NCI-H2171 (cell line): ENCODE measurements at places on chromosomes 2 and 18.

DNA sequence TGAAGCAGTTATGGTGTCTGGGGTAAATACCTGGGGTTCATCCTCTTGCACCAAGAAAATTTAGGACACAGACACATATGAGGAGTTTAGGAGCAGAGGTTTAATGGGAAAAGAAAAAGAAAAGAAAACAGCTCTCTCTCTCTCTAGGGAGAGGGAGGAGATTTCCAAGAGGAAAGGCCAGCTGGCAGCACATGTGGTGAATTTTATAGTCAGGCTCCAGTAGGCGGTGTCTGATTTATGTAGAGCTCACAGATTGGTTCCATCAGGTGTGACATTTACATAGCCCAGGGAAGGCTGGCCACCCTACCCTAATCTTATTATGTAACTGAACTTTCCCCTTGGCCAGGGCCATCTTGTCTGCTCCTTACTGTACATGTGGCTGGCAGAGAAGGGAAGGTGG lies 297.5 kb upstream of the RGPD4 start:
- peak; percentile 91 for DNase-seq

DNA sequence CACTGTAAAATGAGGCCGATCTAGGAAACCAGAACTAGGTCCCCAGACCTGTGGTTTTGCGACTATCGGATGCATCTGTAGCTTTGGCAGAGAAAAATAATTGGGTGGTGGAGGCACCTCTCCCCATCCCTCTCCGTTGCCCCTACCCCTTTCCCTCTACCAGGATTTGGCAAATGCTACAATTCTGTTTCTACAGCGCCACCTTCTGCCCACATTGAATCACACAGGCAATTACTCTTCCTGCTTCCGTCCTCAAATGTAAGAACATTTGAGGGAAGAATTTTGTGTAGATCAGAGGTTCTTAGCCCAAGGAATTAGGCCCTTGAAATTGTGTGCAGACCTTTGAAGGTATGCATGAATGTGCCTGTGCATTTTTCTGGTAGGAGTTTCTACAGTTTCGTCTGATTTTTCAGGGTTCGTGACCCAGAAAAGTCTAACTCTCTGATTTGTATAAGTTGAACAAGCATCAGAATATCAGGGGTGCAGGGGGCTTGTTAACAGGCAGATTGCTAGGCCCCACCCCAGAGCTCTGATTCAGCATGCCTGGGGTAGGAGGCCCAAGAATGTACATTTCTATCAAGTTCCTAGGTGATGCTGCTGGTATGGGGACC lies 11.2 kb downstream of the ATP6V1B1 start:
- peak; percentile 47 for DNase-seq

DNA sequence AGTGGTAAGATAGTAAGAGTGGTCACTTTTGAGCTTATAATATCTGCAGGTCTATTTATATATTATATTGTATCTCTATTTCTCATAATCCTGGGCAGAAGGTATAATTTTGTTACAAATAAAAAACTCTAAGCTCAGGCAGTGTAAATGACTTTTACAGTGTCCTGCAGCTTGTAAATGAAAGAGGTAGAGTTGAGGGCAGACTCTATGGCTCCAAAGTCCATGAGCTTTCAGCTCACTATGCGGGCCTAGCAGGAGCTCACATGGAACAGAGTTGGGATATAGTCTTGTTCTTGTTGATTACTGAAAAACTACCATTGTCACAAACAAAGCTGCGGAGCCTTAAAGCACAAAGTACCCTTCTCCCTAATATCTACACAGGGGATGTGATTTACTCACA lies 361.4 kb downstream of the LNPK start:
- DNase-seq, result no peak

DNA sequence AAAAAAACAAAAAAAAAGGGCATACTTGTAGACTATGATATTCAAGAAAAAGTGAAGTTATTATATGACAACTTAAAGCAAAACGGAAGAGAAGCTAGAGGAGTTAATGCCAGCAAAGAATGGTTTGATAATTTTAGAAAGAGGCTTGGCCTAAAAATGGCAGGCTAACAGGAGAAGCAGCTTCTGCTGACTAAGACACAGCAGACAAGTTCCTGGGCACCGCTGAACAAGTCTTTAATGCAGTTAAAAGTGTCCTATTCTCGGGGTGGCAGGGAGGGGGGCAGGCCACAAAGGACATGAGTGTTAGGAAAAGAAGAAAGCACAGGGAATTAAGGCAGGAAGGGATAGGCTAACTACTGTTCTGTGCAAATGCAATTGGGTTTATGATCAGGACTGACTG lies 50.3 kb upstream of the GAREM2 start:
- DNase-seq, result no peak

DNA sequence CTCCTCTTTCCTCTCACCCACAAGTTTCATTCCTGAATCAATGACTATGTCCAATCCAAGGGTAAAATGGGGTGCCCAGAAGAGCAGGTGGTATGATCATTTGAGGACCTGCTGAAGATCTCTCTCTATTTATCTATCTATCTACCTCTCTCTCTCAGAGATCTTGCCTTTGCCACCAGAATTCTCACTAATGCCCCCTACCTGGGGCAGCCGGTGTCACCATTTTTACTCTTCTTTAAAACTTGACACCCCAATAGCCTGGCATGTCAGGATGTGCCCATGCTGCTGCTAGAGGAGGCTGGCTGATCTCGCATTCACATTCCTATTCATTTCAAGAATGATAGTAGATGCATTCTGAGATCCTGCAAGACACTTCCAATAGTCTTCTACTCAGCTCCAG lies 24.3 kb upstream of the RPIA start:
- DNase-seq, result no peak

GRCh38 chr2:39989888-39990287 lies 210.8 kb upstream of the THUMPD2 start:
- DNase-seq, result no peak

GRCh38 chr18:13003466-13003896 lies 12.3 kb downstream of the CEP192 start:
- DNase-seq, result no peak

DNA sequence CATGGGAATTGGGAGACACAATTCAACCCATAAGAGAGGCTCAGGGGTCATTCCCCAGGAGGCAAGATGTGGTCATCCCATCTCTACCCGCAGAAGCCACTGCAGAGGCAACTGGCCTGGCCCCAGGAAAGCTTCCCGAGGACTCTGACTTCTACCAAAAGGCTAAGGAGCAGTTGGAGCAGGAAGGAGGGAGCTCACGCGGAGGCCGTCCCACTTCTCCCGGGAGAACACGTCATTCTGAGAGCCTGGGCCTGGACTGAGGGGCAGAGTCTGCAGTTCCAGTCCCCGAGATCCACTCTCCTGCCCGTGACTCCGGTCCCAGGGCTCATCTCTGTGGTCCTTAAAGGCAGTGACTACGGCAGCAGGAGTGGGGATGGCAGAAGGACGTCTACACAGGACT lies 69.0 kb upstream of the TAF1B start:
- DNase-seq, result no peak

- no peak for DNase-seq
Observed at GRCh38 chr2:166627893-166628292, 133.8 kb upstream of the SCN7A start.

DNA sequence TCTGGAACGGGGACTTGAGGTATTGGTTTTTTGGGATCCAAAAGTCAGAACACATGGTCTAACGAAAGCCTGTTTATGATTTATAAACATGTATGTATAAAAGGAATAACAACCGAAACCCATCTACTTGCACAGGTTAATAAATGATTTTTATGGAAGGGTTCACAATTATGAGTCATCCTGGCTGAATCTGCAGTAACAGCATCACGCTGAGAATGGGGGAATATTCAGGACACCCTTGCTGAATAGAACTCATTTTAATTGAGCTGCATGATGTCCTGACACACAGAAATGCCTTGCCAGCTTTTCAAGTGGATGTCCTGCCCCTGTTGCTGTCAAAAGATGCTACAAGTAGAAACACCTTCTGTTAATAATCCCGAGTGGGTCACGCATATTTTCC lies 54.7 kb upstream of the TGFA start:
- DNase-seq, result no peak

- DNase-seq, result no peak
Observed at GRCh38 chr2:203396667-203397066, 68.5 kb downstream of the ABI2 start.

- no peak for DNase-seq
Observed at GRCh38 chr2:43461453-43462073, 134.3 kb downstream of the THADA start.

DNA sequence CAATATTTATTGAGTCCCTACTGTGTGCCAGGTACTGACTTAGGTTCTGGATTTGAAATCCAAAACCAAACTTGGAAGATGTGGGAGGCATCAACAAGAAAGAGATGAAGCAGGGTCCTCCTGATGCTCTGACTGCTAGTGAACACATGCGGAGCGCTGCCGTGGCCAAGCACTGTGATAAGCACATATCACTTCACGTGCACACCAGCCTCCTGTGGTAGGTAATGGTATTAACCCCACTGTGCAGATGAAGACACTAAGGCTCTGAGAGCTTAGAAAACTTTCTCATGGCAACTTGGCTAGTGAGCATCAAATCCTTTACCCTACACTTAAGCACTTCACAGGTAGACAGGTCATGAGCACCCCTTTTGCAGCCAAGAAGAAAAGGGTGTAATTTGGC lies 216.1 kb downstream of the HAUS1 start:
- DNase-seq, result no peak

DNA sequence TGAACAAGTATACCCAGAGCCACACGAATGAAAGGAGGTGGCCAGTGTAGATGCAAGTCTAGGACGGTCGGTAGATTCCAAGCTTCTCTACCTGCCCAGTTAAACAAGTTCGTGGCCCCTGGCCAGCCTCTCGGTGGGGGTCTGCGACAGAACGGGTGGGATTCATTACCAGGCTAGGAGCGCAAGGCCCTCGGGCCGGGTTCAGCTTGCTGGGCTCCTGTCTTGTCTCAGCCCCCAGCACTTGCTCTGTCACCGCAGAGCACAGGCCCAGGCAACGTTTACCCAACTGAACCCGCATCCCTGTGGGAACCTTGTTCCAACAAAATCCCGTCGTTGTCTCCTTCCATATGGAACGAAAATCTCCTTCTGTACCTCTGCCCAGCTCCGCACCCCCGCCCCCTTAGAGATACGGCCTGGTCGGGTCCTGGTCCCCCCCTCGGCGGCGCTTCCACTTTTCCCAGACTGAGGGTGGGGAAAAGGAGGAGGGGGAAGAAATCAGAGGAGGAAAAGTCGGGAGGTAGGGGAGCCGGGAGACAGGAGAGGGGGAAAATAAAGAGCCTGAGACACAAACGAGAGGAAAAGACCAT lies 1.9 kb upstream of the EMX1 start:
- no peak for DNase-seq

- DNase-seq, result no peak
Observed at GRCh38 chr18:10100941-10101701, 187.3 kb downstream of the VAPA start.

DNA sequence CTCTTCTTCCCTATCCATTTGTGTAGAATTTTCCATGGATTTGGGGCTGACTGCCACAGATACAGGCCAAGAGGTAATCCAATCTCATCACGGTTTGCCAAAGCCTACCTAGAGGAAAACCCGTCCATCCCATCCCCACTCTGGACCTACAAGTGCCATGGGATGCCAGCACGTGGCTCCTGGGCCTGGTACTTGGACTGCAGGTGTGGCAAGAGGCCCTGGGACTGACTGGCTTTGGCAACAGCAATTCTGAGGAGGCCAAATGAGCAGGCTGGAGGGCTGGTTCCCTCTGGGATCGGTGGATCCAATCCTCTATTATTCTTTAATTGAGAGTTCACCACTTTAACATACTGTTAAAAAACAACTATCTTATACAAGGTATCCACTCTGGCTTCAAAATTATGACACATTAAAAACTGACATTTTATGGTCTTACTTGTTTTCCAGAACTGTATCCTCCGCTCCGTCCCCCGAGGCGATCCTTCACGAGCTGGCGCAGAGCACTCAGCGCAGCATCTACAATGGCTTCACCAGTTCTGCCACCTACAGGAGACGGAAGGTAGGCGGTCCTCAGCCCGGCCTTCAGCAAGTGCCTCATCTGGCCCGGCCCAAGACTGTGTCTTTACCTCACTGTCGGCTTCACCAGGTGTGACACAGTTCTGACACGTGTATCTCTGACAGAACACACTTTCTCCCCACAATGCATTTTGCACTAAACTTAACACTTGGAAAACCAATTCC lies 19.8 kb downstream of the PDIA6 start:
- no peak for DNase-seq

DNA sequence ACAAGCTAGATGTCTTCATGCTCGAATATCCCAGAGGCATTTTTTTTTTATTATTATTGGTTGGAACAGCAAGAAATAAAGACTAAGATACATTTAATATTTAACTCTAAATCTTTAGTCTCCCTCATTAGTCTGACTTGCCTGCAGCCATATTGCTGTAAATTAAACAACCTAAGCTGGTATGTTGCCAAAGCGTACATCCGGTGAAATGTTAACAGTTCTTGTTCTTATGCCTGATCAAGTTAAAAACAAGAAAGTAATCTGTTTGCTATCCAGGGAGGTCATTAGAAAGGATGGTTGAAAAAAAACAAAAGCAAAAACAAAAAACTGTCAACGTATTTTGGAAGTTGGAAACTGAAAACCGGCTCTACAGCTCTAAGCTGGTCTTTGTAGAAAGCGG lies 125.9 kb upstream of the NABP1 start:
- no peak for DNase-seq

DNA sequence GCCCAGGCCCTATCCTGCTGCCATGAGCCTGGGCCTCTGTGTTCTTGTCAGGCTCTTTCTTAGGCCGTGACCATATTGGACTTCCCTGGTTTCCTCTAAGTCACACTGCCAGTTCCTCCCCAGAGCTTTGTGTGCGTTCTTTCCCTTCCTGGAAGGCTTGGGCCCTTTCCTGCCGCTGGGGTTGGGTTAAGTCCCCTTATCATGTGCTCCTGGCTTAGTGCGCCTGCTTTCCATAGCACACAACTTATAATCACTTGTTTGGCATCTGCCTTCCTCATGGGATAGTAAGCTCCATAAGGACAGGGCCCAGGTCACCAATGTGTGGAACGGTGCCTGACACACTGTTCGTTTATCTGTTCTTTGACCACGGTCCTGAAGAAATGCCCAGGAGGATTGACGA lies 31.3 kb downstream of the NIFK start:
- no peak for DNase-seq

DNA sequence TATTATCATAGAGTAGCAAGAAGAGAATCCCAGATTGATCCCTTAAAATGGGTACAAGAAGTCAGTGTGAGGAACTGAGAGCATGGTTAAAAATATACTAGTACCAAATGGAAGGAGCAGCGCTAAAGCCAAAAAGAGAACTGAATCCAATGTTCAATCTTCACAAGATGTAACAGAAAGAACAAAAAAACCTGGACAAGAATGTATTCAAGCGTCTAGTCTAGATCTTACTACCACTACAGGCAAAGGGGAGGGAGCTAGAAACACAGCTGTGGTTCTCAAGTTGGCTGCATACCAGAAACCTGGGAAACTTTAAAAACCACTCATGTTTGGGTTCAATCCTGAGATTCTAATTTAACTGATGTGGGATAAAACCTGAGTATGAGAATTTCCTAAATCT lies 57.5 kb downstream of the PIAS2 start:
- no peak for DNase-seq

GRCh38 chr2:120235681-120236080 lies 12.5 kb upstream of the TMEM185B start:
- no peak for DNase-seq

GRCh38 chr2:240355001-240355891 lies 80.2 kb upstream of the GPC1 start:
- DNase-seq, result no peak
